ENCODE measurements at places on chromosomes 7 and 10.

GRCh38 chr10:94042001-94042833 lies 48.5 kb downstream of the PLCE1 start:
- DNase-seq, result no peak

GRCh38 chr10:35453855-35454532 lies 117.7 kb downstream of the CCNY start:
- no peak for DNase-seq

GRCh38 chr10:57262892-57263291 lies 901.8 kb upstream of the ZWINT start:
- DNase-seq, result no peak

DNA sequence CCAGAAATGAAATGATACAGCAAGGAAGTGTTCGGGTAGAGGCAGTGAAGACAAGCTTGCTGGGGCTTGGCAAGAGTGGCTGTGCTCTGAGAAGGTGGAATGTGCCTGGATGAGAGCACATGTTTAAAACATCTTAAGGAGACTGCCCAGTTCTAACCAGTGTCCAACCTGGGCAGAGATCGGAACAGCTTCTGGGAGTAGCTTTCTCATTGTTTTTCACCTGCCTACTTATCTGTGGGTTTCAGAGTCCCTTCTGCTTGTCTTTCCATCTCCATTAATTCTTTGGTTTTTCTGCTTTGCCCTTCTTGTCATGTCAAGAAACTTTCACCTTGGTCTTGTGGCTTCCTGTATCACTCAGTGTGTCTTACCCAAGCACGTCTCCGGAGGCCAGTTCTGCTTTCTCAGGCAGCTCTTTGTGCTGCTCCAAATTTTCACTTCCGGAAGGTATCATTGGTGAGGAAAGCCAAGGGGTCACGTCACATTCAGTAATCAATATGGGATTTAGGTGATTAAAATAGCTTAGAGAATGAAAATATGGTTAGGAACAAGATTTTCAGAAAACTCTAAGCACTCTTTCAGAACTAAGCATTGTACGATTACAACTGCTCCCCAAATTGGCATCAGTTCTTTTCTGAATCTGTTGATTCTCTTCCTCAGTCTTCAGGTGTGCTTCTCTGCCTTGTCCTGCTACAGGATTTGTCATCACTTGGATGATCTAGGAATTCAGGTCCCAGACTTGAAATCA lies 5.5 kb upstream of the LAMB4 start:
- DNase-seq, result no peak

DNA sequence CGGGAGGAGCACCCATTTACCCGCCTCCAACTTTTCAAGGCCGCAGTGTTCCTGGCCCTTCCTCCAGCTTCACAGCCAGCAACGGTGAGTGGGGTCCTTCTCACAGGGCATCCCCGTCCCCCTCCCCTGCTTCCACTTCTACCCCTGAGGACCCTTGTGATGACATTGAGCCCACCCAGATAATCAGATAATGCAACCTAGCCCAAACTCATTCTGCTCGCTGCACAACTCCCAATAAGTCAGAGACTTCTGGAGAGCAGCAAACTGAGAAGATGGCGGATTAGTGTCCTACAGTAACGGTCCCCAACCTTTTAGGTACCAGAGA lies 74.5 kb downstream of the OAT start:
- DNase-seq, result no peak

Data from esophagus squamous epithelium (tissue), 5 donors.